ENCODE measurements at places on chromosomes 16 and 17. TPM values are rescaled to one million over a fixed set of nuclear protein-coding genes. Genes with fewer than 3 reads are reported as not detected.
A peak's percentile ranks its signal among the peaks of the same experiment; 100 is the strongest.

Gene TNK1
- total RNA-seq = 1.2 TPM

DNA sequence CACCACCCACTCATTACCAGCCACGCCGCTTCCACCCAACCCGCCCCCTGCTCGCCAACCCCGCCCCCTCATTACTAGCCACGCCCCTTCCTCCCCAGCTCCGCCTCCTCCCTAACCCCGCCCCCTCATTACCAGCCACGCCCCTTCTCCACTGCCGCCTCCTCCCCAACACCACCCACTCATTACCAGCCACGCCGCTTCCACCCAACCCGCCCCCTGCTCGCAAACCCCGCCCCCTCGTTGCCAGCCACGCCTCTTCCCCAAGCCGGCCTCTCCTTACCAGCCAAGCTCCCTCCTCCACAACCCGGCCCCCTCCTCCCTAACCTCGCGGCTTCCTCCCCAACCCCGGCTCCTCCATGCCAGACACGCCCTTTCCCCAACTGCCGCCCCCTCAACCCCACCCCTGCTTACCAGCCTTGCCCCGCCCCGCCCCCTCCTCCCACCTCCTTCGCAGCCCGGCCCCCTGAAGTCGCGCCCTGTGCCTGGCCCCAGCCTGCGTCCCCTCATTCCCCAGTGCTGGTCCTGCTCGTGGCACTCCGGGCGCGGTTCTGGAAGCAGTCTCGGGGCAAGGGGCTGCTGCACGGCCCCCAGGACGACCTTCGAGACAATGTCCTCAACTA lies 7.3 kb downstream of the SLC22A31 start:
- DNase-seq = no peak

DNA sequence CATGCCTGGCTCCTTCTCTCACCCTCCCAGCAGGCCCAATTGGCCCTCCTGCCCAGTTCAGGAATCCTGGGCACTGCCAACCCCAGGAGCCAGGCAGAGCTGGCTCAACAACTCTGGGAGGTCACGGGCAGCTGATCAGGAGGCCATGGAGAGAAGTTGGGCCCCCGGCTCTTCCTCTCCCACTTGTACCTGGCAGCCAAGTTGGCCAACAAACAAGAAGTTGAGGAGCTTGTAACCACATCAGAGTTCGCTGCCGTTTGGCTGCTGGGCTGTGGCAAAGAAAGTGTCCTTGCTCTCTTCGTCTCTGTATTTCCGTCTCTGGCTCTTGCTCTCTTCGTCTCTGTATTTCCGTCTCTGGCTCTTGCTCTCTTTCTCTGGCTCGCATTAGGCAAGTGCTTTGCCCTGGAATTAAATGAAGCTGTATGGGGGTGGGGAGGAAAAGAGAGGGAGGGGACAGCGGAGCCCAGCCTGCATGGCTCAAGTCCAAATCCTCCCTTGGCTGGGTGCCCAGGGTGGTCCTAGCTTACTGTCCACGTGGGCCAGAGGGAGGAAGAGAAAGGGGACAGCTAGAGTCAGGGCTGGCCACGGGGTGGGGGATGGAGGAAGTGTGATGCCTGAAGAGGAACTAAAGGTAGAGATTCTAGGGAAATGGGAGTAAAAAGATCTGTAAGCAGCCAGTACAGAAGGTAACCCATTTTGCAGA lies 7.8 kb upstream of the TMEM132E start:
- no peak for DNase-seq

Gene CACNG5
- total RNA-seq = not detected

DNA sequence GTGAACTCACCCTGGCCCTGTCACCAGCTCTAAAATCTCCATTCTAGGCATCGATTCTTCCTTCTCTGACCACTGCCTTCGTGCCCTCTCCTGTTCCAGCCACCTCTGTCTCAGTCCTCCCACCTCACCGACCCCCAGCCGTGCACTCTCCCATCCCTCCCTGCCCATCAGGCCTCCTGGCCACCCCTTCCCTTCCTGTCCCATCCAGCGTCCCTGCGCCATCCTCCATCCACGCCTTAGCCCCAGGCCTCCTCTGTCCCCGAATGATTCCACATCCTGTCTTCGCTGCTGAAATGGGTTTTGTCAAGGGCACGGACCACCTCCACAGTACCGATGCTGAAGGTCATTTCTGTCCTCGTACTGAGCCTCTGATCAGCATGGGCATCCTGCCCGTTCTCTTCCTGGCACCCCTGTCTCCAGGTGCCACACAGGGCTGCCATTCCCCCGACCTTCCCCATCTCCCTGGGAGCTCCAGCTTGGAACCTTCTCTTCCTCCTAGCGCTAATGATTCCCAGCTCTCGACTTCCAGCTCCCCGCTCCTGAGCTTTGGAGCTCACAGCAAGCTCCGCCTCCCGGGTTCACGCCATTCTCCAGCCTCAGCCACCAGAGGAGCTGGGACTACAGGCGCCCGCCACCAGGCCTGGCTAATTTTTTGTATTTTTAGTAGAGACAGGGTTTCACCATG lies 2.6 kb downstream of the TRIM65 start:
- DNase-seq = no peak

Gene WRAP53
- 4.1 TPM for total RNA-seq

DNA sequence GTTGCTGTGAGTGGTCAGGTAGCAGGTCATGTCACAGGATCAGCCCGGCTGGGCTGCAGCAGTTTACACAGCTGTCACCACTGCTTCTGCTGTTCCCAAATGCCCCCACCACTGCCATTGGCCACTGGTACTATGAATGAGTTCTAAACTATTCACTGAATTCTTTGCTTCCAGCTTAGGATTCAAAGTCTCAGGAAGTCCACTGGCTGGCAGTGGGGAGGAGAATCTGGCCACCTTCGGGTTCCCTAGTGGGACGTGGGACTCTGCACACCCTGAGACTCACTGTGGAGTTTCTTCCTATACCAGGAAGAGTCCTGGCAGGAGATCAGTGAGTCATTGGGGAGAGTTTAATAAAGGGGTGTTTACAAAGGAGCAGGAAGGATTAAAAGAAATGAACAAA lies 6.9 kb downstream of the MT1X start:
- DNase-seq = no peak

DNA sequence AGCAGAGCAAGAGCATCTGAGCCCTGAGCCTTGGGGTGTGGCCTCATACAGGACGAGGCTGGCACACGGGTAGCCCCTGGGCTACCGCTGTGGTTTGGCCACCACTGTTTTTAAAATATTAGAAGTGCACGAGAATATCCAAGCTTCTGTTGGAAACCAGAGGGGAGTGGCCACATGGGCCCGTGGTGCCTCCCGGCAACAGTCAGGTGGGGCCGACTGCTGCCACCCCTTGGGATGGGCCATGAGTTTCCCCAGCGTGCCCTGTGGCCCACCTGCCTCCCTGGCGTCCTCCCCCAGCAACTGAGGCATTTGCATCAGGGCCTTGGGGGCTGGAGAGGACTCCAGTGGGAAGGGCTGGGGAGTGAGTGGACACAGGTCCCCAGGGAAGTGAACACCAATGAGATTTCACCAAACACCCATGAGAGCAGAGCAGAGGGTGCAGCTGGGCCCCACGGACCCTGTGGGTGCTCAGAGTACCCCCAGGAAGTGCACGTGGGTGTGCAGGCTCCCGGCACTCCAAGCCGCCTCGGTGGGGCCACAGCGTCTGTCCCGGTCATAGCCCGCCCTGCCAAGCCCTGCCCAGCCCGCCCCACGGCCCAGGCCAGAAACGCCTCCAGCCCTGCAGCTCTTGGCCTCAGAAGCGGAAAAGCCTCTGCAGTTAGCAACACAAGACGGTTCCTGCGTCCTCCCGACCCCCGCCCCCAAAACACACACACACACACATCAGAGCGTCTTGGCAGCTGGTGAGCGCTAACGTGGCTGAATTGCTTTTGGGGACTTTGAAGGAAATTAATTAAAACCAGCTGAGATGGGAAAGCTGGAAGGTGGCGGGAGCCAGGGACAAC lies 22.7 kb downstream of the ZNF469 start:
- DNase-seq = peak; percentile 64

- DNase-seq = no peak
These were observed 23.6 kb downstream of the SPPL2C start for GRCh38 chr17:45868276-45868675.

GRCh38 chr16:70758786-70759185 lies 42.2 kb downstream of the VAC14 start:
- DNase-seq = no peak

Gene FOXL1
- total RNA-seq = 7.8 TPM

DNA sequence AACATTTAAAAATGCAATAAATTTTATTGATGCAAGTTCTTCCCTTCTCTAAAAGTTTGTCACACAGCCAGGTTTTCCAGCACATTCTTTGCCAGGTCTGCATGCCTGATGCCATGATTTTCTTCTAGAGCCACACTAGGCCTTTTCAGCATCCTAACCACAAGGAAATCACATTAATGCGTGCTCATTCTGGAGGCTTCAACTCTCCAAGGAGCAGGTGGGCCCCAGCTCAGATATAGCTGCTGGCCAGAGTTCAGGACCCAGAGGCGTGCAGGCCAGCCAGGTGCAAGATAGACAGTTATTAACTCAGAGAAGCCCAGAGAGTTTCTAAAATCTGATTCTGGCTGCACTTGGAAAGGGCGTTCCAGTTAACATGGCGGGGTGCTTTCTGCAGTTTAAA lies 124.5 kb upstream of the MAF start:
- DNase-seq = no peak

GRCh38 chr17:82930043-82930923 lies 90.5 kb upstream of the ZNF750 start:
- DNase-seq = no peak

Gene GRAPL
- 2.6 TPM for total RNA-seq

- DNase-seq = no peak
These were observed 7.7 kb downstream of the PRR15L start for GRCh38 chr17:47949946-47950345.

Gene IKZF3
- 1.2 TPM for total RNA-seq

DNA sequence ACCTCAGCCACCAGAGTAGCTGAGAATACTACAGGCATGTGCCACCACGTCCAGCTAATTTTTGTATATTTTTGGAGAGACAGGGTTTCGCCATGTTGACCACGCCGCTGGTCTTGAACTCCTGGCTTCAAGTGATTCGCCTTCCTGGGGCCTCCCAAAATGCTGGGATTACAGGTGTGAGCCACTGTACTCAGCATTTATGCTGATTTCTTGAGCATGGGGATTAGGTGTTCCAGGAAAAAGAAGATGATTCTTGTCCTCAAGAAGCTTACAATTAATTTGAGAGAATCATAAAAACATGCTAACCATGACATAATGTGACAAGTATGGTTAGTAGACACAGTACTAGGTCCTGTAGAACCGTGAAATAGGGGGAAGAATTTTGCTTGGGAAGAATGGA lies 30.9 kb downstream of the NACA2 start:
- DNase-seq = no peak

Gene TMEM204
- total RNA-seq = 10.0 TPM

DNA sequence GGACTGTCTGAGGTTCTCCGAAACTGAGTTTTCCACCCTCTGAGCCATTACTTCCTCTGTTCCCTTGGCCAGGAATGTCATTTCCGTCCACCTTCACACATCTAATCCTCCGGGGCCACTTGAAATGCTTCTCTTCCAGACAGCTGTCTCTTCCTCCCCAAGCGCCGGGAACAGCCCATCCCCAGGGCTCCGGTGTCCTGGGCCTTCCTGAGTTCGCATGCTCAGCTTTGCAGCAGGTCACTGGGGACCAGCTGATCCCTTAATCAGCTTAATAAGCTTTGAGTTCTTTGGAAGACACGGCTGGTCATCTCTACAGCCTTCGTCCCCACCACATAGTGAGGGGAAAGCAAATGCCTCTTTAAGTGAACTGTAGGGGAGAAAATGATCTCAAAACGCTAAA lies 123.4 kb downstream of the DYNLRB2 start:
- no peak for DNase-seq
